SK-N-MC (cell line): ENCODE measurements at places on chromosomes 12 and 14.

DNA sequence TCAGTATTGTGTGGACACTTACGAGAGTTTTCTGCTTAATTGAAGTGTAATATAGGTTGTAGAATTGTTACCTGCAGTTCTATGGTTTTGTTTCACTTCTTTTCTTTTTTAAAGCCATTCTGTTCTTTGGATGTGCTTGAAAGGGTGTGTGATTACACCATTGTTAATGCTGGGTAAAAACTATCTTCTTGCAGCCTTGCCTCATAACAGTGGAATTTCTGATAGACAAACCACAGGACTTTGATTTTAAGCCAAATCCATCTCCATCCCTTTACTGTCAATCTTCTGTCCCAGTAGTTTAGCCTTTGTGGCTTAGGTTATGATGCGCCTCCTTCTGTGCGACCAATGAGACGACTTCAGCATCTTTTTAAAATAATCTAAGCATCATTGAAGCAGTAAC, 182.3 kb downstream of the PELI2 start:
- DNase-seq, result no peak

GRCh38 chr12:27309293-27309994, 23.2 kb upstream of the BMAL2 start:
- no peak for DNase-seq

GRCh38 chr12:10740182-10740581, 17.1 kb upstream of the YBX3 start:
- DNase-seq, result no peak

- DNase-seq, result no peak
These were observed 69.8 kb upstream of the IFNG-AS1 start for GRCh38 chr12:67919406-67919805.

DNA sequence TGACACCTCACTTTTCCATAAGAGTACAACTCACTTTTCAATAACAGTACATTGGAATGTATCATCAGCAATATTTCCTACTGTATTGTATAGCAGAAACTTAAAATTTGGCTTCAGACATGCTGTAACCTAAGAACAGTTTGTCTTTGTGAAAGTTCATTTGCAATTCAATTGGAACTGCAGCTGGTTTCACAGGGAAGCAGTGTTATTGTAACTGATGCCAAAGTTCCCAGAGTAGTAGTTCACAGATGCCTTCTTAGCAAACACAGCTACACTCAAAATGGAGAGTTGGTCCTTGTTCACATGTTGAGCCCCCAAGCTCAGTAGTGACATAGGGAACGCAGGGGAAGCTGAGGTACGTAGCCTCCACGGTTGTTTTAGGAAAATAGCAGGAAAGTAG, 23.3 kb downstream of the PPP1R36 start:
- no peak for DNase-seq

GRCh38 chr12:76244300-76244699, 103.9 kb downstream of the BBS10 start:
- DNase-seq, result no peak

DNA sequence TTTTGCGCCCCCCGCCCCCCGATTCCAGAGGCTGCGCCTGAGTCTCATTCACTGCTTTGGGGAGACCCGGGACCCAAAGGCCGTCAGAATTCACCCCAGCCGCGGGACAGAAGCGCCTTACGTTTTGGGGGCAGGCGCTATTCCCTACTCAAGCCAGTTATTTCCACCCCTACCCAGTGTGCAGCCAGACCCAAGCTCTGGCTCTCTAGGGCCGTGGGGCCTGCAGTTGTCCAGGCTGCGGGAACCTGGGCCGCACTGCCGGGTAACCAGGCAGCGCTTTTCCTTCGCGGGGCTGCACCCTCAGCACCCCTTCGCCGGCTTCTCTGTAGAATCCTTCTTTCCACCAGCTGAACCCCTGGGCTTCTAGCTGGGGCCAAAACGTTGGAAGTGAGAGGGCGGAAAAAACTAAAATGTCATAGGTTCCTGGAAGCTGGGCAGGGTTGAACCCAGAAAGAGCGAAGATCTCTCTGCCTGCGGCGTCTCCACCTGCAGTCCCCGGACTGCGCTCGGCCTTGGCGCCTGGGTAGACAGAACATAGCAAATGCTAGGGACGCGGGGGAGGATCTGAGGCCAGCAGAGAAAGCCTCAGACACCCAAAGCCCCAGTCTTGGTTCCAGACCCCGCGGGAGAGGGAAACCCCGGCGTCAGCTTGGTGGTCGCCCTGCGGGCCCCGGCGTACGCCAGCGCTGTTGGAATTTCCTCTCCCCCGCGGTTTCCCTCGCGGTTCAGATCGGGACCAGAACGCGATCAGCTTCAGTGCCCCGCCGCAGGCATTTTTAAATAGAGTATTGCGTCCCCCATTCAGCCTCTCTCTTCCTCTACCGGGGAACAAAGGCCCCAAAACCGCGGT, 18.3 kb downstream of the TBX3 start:
- DNase-seq, result peak; percentile 37

GRCh38 chr14:29148221-29148620, 381.6 kb downstream of the FOXG1 start:
- no peak for DNase-seq

- DNase-seq, result no peak
These were observed 2.8 kb upstream of the FRS2 start for GRCh38 chr12:69467366-69467765.

DNA sequence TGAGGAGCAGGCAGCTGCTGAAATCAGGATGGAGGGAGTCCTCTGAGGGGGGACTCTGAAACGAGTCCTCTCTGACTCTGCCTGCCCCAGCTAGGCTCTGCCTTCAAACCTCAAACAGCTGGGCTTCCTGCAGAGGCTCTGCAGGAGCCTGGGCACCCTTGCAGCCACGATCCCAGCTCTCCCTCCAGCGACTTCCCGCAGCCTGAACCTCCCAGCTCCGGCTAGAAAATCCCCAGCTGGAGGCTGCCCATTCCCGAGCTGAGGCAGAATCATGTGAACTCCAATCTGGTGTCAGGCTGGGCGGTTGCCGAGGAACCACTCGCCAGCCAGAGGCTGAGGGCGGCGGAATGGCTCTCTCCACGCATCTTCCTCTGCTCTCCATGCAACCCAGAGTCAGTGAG, at the start of gene GPR68:
TSS of gene GPR68 (minus strand) at position 204 of the 401 bp plus-strand sequence. CDS start 9,654 bp downstream, outside the sequence.
- no peak for DNase-seq

- DNase-seq, result no peak
These were observed 228.7 kb downstream of the PCNX1 start for GRCh38 chr14:71135911-71136310.

DNA sequence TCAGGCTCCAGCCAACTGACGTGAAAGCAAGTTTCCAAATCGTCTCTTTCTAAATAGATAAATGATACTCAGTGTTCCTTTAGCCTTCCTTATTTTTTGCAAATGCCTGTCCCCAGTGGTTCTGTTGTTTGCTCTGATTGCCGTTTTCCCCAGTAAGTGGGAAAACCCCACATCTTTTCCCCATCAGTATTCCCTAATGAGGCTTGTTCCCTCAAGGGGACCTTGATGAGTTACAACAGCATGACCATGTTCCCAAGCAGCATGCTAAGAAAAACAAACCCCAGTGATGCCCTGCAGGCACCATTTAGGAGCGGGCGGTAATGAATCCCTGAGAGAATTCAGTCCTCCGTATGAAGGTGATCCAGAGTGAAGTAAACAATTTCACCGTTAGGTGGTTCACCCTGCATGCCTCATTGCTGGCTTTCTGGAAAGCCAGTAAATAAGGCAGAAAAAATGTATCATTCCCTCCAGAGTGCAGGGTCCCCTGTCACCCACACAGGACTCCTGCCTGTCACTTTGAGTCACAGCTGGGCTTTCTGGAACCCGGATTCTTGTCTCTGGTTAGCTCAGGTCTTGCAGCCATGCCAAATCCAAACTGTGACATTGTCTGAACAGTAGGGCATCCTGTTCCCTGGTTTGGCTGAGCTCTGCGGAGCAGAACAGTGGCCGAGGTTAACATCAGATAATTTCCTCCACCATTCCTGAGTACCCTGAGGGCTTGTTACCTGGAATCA, 222.6 kb downstream of the RGS6 start:
- no peak for DNase-seq

DNA sequence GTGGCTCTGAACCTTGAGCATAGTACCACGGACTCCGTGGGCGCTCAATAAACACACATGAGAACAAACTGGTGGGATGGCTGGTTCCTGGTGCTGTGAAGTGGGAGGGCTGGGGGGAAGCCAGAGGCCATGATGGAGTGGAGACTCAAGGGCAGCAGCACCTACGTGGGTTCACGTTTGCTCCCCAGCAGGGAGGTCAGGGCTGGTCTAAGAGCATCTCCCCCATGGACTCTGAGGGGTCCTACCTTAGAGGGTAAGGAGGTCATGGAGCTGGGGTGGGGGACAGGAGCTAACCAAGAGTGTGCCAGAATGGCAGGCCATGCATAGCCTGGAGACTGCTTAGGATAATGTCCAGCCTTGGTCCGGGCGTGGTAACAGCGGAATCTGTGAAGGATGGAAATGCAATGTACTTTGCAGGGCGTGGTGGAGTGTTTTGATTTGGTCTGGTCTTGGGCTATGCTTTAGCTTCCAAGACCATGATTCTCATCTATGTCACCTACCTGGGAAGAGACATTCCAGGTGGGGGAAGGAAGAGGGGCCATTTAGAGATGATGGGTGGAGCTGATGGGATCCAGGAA, 103.0 kb downstream of the PRMT8 start:
- DNase-seq, result no peak

DNA sequence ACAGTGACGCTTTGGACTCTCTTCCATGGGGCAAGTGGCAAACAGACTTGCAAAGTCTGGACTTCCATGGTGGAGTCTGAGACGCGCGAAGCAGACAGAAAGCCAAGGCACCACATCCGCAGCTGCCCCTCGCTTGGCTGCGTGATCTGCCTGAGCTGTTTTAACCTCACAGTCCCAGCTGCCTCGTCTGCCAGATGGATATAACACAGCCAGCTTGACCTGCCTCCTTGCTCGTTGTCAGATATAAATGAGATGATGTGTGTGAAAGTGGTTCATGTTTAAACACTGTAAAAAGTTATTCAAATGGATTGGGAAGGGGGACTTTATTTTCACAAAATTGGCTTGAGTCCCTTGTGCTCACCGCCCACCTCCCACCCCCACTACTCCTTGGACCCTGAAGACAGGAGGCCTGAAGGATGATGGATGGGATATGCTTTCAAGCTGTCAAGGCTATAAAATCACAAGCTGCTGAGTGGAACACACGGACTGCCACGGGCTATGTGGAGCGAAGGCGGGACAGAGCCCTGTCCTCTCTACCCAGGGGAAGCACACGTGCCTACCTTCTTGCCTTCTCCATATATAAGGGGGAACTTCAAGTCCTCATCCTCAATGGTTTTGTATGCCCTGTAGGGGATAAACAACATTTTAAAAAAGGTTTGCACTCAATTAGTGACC, 226.9 kb downstream of the MON2 start:
- no peak for DNase-seq

- DNase-seq, result no peak
These were observed 13.7 kb downstream of the FGD6 start for GRCh38 chr12:95203487-95204030.

- no peak for DNase-seq
These were observed 88.1 kb downstream of the PAPOLA start for GRCh38 chr14:96590190-96590864.

GRCh38 chr12:21428241-21428640, 9.2 kb upstream of the PYROXD1 start:
- no peak for DNase-seq

DNA sequence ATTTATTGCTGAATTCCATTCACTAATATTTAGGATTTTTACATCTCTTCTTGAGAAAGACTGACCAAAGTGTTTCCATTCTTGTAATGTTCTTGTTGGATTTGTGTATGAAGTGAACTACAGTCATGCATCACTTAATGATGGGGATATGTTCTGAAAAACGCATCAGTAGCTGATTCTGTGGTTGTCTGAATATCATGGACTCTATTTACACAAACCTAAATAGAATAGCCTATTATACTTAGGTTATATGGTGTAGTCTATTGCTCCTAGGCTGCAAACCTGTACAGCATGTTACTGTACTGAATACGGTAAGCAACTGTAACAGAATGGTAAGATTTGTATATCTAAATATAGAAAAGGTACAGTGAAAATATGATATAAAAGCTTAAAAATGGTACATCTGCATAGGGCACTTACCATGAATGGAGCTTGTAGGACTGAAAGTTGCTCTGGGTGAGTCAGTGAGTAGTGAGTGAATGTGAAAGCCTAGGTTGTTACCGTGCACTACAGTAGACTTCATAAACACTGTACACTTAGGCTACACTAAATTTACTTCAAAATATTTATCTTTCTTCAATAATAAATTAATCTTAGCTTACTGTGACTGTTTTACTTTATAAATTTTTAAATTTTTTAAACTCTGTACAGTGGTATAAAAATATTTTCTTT, 27.6 kb upstream of the P2RX4 start:
- DNase-seq, result no peak

- DNase-seq, result no peak
These were observed 234.5 kb downstream of the IPO8 start for GRCh38 chr12:30461026-30461615.

DNA sequence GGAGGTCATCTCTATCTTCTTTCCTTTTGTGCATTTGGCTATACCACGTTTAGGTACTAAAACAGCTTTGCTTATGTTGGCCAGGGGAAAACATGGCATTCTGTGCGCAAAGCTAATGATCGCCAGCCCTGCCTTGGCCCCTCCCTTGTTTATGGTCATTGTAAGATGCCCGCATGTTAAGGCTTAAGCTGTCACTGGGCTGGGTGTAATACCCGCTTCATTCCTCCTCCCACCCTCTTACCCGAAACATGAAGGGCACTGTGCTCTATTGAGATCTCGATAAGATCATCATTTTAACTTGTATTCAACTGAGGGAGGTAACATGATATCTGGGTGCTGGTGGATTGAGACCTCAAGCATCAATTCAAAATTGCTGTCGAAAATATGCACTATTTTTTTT, 34.7 kb downstream of the BRI3BP start:
- no peak for DNase-seq

DNA sequence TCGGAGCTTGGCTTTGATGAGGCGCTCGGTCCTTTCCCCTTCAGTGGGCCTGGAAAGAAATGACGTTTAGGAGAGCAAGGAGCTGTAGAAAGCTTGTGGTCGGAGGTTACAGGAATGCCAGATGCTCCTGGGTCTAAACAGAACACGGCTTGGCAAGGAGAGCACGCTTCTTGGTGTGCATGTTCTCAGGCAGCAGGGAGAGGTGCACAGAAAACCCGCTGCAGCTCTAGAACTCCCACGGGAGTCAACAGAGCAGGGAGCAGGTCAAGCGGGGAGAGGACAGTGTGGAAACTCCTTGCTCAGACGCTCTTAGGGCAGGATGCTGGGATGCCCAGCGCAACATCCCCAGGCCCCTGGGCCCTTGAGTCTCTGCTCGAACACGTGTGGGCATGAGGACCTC, 51.0 kb downstream of the SSH1 start:
- DNase-seq, result no peak
